Stimulated activated CD8-positive, alpha-beta memory T cell treated with anti-CD3 and anti-CD28 coated beads, Interleukin-12 subunit alpha, Interleukin-12 subunit beta, amount 100 ng/mL, for 1 hour (primary cell): ENCODE measurements at places on chromosomes 5 and 9.

- no peak for DNase-seq
These were observed 8.9 kb upstream of the ZNF483 start for GRCh38 chr9:111516061-111516465.

- DNase-seq = no peak
These were observed 465.2 kb downstream of the GADD45G start for GRCh38 chr9:90070056-90070455.

DNA sequence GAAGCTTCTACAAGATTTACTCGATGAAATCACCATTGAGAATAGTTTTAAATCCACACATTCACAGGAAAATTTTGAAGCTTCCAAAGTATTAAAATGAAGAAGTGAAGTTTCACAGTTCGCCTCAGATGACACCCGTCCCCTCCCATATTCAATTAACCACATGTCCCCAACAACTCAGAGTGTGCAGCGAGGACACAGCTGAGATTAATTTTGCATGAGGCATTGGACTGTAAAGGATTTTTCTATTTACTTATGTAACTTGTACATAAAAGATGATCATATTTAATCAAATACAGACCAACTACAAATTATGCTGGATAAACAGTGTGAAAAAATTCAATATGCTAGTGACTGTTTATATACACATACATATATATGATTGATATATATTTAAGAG is 84.7 kb upstream of the OLFM1 start:
- no peak for DNase-seq

GRCh38 chr5:167105941-167106340 is 1185.5 kb upstream of the WWC1 start:
- no peak for DNase-seq

DNA sequence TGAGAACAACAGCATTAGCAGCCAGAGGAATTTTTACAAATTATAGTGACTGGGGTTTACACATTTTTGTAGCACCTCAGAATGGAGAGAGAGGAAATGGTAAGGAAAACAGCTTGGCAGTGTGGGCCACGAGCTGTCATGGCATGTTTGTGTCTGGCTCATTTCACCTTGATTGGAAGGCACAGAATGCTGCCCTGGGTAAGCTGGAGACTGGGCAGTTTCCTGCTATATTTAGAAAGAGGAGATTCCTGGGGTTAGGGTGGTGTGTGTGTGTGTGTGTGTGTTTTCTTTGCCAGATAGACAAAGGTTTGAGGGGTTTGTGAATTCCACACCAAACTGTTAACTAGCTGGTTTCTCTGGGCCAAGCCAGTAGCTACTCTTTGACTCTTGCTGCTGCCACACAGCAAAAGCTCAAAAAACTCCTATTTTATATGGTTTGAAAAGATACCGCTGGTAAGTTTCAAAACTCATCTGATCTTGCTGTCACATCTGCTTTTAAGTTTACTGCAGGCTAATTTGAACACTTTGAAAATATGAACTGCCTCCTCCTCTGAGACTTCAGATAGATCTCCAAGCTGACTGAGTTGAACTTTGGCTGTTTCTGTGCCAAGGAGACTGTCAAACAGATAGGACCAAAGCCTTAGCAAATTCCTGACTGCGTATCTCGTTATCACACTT is 9.1 kb downstream of the ARHGAP26 start:
- no peak for DNase-seq
